ENCODE measurements at places on chromosomes 2 and 18.

- DNase-seq, result no peak
Observed at GRCh38 chr2:224335991-224336390, 65.9 kb downstream of the FAM124B start.

DNA sequence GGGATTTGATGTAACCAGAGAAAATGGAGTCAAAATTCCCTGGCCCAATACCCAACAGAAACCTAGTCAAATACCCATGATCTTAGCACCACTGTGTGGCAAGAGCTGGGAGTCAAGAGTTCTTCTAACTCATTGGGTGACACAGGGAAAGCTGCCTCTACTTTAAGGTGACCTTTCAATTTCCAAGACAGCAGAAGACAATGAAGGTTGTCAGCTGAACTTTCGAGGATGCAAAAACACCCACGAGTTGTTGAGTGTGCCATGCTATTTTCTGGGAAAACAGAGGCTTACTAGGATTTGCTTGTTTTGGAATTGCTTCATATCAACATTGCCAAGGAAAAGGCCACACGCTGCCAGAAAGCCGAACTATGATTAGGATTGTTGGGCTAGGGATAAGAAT is 61.6 kb upstream of the CYRIA start:
- DNase-seq, result no peak

- DNase-seq, result no peak
Observed at GRCh38 chr2:224328798-224329197, 73.1 kb downstream of the FAM124B start.

DNA sequence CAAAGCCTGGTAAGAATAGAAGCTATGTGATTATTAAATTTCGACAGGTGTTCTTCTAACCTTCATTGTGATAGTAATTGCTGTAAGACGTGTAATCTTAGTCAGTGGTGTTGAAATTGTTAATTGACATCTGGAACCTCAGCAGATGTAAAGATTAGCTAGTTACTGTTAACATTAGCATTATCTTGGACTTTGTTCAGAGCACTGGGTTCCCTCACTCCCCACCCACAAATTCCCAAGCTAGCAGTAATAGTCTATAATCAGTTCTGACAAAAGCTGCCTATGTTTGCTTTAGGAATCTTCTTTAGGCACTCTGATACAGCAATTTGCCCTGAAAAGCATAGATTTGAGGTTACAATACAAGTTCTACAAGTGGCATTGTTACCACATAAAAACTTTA is 233.7 kb downstream of the EN1 start:
- no peak for DNase-seq

GRCh38 chr2:139526781-139527180 is 746.6 kb upstream of the NXPH2 start:
- no peak for DNase-seq

DNA sequence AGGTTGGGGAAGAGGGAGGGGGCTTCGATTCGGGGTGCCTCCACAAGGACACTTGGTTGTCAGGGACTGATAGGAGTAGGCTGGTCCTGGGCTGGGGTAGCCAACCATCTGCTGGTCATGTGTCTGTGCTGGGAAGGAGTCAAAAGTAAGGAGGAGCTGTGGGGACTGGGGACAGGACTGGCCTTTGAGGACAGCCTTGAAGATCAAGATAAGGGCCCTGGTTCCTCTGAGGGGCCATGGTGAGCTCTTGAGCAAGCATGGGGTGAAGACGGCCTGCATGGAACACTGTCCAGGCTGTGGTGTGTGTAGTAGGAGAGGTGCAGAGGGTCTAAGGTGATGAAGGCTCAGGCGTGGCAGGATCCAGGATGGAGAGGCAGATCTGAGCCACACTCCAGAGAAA is 1.7 kb downstream of the CYP27A1 start:
- no peak for DNase-seq
